ENCODE measurements at places on chromosomes 1 and 21. TPM values are rescaled to one million over a fixed set of nuclear protein-coding genes. Genes with fewer than 3 reads are reported as not detected.

The ANGPTL3 gene
- total RNA-seq = not detected

- no peak for DNase-seq
Measured at GRCh38 chr1:11842154-11843041, 5.2 kb downstream of the NPPA start.

- peak; percentile 37 for DNase-seq
Measured at GRCh38 chr1:36516372-36517010, 33.8 kb upstream of the CSF3R start.

GRCh38 chr1:77687519-77687906 is 5.1 kb upstream of the ZZZ3 start:
- DNase-seq = peak; percentile 35

- DNase-seq = no peak
Measured at GRCh38 chr1:225678545-225678944, 25.6 kb upstream of the ENAH start.

DNA sequence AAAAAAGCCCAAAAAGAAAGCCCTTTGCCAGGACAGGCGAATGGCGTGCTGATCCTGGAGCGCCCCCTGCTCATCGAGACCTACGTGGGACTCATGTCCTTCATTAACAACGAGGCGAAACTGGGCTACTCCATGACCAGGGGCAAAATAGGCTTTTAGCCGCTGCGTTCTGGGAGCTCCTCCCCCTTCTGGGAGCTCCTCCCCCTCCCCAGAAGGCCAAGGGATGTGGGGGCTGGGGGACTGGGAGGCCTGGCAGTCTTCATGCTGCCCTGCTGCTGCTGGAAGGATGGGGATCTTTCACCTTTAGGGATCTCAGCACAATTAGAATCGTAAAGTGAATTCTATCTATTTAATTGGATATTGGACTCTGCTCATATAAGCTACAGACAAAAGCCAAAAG is 3.6 kb downstream of the TPRG1L start:
- no peak for DNase-seq
